ENCODE measurements at places on chromosomes 3 and 15. TPM values are rescaled to one million over a fixed set of nuclear protein-coding genes. Genes with fewer than 3 reads are reported as not detected.
A peak's percentile ranks its signal among the peaks of the same experiment; 100 is the strongest.

Gene EFL1
- 22.0 TPM for polyA plus RNA-seq

DNA sequence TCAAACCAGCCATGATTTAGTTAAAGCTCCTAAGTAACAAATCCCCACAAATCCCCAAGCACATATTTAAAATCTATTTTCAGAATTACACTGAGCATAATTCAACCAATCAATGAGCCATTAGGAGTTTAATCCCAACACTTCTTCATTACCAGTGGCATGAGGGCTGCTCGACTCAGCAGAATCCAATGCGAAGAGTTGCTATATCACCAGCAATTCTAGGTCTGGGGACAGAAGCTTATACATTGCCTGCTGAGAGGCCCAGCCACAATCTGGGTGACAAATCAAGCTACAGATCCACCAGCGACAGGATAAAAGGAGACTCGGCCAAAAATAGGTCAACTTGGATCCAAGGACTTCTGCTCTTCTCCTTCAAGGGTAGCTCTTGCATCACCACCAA lies 238.8 kb downstream of the NTRK3 start:
- no peak for DNase-seq

DNA sequence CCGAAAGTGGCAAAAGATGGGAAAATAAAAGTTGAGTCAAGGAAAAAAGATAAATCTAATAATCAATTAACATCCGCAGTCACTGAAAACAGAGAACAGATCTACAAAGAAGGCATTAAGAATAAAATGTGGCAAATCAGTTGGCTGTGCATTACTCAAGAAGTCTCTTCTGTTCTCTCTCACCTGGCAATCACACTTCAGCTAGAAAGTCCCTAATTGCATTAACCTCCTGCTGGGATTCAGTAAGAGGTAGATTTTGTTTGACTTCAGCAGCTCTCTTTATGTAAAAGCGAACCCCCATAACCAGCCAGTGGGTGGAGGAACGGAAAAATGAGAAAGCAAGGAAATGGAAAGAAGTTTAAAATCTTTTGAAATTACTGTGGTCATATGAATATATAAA lies 94.7 kb upstream of the PLXND1 start:
- no peak for DNase-seq

GRCh38 chr3:62818347-62818746 lies 56.9 kb downstream of the CADPS start:
- no peak for DNase-seq

- peak; percentile 49 for DNase-seq
Measured at GRCh38 chr3:188051801-188052168, 102.2 kb upstream of the LPP start.

DNA sequence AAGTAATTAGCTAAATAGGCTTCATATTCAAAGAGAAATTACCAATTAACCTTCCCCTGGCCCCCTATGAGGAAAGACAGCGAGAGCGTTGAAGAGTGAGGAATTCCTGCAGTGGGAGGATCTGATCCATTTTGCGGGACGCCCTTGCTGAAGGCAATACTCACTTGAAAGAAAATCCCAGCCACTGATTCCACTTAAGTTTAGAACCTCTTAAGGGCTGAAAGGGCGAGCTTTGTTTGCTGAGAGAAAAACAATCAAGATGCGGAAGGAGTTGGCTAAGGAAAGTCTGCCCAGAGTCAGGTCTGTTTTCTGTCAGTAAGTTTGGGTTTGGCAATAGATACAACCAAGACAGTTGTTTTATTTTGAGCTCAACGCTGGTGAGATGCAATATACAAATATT lies 102.8 kb upstream of the GBE1 start:
- no peak for DNase-seq

- DNase-seq: no peak
Measured at GRCh38 chr3:195868336-195868865, 40.0 kb downstream of the TNK2 start.

Gene CSTA
- 0.86 TPM for polyA plus RNA-seq

DNA sequence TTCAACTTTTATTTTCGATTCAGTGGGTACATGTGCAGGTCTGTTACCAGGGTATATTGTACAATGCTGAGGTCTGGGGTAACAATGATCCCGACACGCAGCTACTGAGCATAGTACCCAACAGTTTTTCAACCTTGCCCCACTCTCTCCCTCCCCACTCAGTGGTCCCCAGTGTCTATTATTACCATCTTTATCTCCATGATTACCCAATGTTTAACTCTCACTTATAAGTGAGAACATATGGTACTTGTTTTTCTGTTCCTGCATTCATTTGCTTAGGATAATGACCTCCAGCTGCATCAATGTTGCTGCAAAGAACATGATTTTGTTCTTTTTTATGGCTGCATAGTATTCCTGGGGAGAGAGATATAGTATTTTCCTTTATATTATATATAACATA lies 75.7 kb upstream of the EPHB3 start:
- DNase-seq: no peak

Gene RARRES1
- polyA plus RNA-seq: 24.2 TPM

DNA sequence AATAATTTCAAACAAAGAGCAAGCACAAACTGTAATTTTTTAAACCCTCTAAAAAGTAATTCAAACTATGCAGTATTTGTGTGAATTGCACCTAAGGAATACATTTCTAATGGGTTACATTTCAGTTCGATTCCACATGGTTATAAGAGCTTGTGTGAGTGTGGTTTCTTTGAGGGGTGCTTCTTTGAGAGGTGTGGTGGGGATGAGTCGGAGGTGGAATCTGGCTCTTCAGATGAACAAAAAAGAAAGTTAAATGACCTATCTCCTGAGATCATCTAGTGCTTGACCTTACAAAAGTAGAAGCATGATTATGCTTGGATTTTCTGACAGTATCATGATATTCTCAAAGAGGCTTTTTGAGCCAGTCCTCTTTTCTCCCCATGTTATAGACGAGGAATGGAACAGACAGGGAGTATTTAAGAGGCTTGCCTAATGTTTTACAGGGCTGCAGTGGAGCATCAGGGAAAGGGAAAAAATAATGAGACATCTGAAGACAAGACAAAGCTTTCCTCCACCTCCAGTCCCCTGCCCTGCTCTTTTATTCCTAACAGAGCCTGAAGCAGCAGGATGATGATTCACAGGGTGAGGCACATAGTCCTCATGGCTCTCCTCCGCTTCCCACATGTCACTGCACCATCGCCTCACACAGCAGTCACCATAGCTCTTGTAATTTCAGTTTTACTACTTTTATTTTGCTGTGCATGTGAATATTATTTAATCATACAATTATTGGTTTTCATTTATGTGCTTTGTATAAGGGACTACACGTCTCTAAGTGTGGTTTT lies 82.0 kb downstream of the LYSMD4 start:
- DNase-seq: no peak

DNA sequence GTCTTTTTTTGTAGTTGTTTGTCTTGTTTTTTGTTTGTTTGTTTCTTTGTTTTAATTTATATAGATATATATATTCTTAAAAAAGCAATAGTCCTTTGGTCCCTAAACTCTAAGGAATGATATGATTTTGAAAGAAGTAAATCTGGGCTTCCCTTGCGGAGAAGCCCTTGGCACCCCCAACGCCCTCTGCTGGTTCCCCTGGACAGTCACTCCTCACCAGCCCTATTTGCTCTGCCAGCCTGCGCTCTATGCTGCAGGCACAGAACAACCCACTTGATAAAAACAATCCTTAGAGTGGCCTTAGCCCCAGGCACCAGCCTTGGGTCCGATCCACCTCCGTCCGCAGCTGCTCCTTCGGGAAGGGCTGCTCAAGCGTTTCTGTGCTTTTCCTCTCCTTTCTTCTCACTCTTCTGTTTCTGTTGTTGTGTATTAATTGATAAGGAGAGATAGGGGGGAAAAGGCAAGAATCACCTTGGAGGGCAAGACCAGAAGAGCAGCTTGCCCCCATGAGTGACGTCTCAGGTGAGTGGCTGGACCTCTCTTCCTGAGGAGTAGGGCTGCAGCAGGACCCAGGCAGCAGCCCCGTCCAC lies 13.7 kb upstream of the PARP6 start:
- no peak for DNase-seq

Gene LMLN
- 7.0 TPM for polyA plus RNA-seq

DNA sequence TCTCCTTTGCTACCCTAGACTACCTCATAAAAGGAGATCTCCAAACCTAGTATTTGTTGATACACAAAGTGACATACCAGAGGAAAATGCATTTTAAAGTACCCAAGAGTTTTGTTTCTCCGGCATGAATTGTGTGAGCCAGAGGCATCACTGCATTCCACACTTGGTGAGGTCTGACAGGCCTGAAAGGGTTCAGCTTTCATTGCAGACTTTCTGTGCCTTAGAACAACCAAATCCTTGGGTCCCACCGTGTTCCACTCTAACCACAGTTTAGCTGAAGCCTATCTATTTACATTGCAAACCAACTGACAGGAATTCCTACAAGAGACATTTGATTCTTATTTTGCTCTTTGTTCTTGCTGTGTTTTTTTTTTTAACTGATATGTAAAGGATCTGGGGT lies 21.0 kb upstream of the EID1 start:
- no peak for DNase-seq

- no peak for DNase-seq
Measured at GRCh38 chr3:148453781-148454191, 243.9 kb upstream of the AGTR1 start.

DNA sequence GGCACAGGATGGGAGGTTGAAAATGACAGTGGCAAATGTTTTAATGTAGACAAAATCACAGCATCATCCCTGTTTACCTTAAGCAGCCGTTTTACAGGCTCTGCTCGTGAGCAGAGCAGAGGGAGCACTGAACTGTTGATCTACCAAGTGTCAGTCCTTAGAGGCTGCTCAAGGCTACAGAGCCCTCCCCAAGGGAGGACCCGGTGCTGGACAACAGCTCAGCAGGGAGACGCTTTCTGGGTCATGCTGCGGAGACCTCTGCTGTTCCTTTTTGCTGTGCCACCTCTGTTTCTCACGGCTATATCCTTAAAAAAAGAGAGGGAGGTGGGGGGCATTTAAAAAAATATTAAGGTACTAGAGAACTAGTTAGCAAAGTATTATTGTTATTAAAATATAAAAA lies 400.2 kb downstream of the GABRB3 start:
- DNase-seq: no peak

DNA sequence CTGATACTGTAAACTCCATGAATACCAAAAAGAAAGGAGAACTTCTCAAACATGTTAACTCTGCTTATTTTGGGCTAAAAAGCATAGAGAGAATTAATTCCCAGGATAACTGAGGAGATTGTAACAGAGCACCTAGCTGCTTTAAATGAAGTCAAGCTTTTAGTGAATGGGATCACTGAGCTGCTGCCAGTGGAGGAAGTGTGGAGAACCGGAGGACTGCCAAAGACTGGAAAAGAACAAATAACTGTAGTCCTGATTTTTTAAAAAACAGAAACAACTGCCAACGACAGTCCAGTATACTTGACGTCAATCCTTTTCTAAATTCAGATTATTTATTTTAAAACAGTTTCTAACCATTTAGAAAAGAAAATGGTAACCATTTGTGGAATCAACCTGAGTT lies 3.3 kb downstream of the C3orf70 start:
- DNase-seq: no peak

Gene LINGO1
- polyA plus RNA-seq: 14.4 TPM

DNA sequence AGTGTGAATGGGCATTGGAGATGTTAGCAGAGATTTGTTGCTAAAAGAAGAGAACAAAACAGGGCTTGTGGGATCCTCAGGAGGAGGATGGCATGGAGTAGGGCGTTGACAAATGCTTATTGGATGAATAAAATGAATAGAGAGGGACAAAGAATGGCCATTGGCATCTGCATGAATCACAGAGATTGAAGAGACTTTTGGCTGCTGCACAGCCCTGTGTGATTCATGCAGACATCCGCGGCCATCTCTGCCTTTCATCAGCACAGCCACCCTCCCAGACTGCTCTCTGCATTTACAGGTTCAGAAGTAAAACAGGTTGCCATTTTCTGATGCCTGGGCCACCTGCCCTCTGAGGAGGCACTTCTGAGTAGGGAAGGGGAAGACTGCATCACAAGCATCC lies 397.9 kb downstream of the EPHB1 start:
- no peak for DNase-seq

Gene TOP2B
- polyA plus RNA-seq: 283 TPM

GRCh38 chr3:139355476-139355875 lies 11.7 kb downstream of the MRPS22 start:
- DNase-seq: no peak

GRCh38 chr15:25616471-25616870 lies 177.6 kb upstream of the UBE3A start:
- DNase-seq: no peak

Gene CCDC13
- polyA plus RNA-seq: 2.0 TPM
